ENCODE measurements at places on chromosomes 4 and X.

GRCh38 chrX:139844163-139844562, 88.7 kb downstream of the ATP11C start:
- no peak for DNase-seq

GRCh38 chr4:183106839-183107238, 7.8 kb downstream of the WWC2 start:
- DNase-seq: no peak

- no peak for DNase-seq
Observed at GRCh38 chrX:20019672-20020365, 29.0 kb upstream of the BCLAF3 start.

GRCh38 chr4:3010577-3010976, 47.2 kb downstream of the GRK4 start:
- no peak for DNase-seq

GRCh38 chrX:106999002-106999975, 723 bp downstream of the MORC4 start:
- DNase-seq: peak; percentile 50

- DNase-seq: no peak
Observed at GRCh38 chr4:73844806-73845205, 8.3 kb upstream of the PF4V1 start.

DNA sequence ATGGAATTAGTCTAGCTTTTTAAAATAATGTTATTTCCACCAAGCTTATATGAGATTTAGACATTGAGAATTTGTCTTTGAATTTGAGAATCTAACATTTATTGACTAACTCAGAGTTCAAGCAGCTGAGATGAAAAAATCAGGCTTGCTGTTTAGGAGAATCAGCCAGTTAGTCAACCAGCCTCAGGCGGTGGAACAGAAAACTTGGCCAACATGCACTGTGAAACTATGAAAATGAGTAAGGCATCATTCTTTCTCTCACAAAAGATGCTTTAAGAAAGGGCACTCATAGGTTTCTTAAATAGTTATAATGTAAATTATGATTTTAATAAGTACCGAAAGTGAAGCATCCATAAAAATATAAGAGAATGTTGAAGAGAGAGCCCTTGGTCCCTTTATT, 84.2 kb downstream of the NFKB1 start:
- DNase-seq: no peak

- no peak for DNase-seq
Observed at GRCh38 chr4:120733968-120734367, 188.6 kb downstream of the PRDM5 start.

GRCh38 chrX:40340116-40340515, 240.7 kb upstream of the ATP6AP2 start:
- no peak for DNase-seq

- DNase-seq: no peak
Observed at GRCh38 chrX:107686026-107686425, 57.7 kb downstream of the PRPS1 start.

GRCh38 chr4:52780617-52781354, 29.6 kb upstream of the ERVMER34-1 start:
- peak; percentile 30 for DNase-seq

DNA sequence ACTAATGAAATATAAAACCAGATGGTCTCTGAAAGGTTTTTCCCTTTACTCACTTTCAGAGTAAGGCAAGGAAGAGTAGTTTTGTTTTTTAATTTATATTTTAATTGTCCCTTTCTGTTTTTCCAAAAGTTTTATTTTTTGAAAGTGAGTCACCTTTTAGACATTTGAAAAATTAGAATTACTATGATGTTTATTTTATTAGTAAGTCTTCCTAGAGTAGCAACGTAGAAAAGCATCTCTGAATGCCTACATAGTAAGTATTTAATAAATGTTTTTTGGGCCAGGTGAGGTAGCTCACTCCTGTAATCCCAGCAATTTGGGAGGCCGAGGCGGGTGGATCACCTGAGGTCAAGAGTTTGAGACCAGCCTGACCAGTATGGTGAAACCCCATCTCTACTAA, 51.1 kb downstream of the TET2 start:
- DNase-seq: no peak

DNA sequence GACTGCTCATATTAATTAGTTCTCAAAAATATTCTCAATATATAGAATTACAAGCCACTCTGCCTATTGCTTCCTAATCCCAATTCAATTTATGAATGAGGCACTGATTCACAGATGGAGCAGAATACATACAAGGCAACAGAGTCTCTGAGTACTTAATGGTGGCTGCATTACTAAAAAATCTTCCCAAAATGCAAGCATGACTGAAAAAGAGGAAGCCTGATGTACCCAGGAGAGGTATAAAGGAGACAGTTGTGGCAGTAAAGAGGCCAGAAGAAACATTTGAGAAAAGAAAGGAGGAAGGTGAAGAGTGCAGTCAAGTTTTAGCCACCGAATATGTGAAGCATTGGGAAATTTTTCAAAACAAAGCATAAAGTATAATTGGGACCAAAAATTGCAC, 163.2 kb upstream of the INTU start:
- DNase-seq: no peak

DNA sequence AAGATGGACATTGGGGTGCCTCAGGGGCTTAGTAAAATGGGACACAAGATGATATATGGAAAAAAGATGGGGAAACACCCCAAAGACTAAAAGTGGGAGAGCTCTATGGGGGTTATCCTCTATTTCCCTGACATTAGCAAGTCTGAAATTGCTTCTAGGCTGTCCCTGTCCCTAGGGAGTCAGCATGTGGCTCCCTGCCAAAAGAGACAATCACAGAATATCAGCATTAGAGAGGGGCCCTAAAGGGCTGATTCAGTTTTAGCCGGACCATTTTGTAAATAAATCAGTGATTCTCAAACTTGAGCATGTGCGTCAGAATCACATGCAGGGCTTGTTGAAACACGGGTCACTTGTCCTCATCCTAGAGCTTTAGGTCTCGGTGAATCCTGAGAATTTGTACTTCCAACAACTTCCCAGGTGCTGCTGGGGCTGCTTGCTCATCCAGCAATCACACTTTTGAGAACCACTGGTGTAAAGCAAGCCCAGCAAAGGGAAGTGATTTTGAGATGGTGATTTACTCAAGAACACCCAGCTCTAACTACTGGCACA, 165.3 kb upstream of the DGKK start:
- no peak for DNase-seq

DNA sequence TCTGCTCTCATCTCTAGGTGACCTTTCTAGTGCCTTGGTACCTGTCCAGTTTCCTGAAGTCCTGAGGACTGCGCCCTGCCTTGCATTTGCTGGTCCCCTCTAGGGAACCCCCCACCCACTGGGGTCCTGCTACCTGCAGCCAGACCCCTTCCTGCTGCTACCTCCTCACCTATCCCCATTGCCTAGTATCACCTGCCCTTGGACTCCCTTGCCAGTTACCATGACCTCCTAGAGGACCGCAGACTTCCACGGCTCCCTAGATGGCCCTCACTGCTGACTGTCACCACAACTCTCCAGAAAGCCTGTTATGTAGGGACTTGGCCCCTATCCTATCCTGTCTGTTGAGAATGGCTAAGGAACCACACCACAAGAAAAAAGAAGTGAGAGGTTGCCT, 166.6 kb downstream of the EFNB1 start:
- DNase-seq: no peak

DNA sequence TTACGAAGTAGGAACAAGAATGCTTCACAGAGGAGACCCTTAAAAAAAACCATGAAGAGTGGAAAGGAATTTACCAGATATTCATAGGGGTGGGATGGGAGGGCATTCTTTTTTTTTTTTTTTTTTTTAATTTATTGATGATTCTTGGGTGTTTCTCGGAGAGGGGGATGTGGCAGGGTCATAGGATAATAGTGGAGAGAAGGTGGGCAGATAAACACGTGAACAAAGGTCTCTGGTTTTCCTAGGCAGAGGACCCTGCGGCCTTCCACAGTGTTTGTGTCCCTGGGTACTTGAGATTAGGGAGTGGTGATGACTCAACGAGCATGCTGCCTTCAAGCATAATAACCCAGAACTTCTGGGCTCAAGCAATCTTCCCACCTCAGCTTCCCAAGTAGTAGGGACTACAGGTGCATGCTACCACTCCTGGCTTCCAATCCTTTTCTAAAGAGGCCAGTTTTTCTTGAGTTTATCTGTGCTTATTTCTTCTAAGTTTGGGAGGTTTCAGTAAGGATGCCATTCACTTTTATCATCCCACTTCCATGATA, 65.9 kb upstream of the OGT start:
- DNase-seq: no peak

DNA sequence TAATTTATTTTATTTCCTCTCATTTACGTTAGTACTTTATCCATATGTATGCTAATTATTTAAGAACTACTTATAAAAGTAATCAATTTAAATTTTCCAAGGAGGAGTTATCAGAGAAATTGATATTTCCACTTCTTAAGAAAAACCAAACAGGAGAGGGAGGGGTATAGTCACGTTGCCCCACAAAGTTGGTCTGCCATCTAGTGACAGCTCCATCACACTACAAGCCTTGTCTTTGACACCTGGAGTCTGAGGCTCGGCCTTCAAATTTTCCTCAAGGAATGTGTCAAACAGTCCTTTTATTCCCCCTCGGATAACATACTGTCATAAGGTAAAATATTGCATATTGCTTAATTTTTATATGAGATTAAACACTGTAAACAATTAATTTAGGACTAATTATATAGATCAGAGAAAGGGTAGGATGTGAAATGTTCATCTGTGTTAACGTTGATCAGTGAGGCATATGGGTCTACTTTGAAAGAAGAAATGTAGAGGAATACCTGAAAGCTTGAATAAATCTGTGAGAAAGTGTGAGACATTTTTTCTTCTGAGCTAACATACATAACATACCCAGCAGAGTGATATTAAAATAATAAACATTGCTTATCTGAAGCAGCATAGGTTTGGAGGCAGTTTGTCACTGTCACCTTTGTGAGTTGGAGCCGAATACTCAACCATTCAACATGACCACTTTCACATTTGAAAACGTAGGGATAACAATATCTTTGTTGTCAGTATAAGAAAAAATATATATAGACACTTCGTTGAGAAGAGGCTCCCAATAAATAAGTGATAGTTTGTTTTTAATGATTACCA, 114.4 kb downstream of the GLRA3 start:
- peak; percentile 23 for DNase-seq

DNA sequence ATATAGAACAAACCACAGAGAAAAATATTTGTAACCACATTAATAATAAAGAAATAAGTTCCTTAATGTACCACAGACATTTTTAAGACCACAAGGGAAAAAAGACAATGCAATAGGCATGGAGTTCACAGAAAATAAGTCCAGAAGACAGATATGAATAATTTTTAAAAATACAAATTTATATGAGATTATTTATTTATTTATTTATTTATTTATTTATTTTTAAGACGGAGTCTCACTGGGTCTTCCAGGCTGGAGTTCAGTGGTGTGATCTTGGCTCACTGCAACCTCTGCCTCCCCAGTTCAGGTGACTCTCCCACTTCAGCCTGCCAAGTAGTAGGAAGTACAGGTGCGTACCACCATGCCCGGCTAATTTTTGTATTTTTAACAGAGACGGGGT, 53.7 kb downstream of the THAP9 start:
- no peak for DNase-seq

DNA sequence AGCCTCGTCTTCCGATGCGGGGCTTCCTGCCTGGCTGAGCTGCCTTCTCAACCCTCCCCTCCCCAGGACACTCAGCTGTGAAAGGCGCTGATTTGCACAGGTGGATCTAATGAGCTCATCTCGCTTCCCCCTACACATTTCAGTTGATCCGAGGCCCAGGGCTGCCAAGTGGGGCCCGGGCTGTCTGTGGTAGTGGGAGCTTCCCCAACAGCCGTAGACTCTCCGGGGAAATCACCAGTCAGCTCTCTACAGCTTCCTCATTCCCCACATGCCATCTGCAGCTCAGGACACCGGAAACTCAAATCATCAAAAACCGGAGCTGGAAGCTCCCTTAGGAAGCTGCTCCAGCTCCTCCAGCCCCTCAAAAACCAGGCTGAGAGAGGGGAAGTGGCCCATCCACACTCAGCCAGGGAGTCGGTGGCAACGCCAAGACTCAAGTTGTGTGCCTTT, 56.2 kb downstream of the SMIM20 start:
- no peak for DNase-seq

GRCh38 chr4:792626-793092, 33.3 kb downstream of the CPLX1 start:
- DNase-seq: no peak

DNA sequence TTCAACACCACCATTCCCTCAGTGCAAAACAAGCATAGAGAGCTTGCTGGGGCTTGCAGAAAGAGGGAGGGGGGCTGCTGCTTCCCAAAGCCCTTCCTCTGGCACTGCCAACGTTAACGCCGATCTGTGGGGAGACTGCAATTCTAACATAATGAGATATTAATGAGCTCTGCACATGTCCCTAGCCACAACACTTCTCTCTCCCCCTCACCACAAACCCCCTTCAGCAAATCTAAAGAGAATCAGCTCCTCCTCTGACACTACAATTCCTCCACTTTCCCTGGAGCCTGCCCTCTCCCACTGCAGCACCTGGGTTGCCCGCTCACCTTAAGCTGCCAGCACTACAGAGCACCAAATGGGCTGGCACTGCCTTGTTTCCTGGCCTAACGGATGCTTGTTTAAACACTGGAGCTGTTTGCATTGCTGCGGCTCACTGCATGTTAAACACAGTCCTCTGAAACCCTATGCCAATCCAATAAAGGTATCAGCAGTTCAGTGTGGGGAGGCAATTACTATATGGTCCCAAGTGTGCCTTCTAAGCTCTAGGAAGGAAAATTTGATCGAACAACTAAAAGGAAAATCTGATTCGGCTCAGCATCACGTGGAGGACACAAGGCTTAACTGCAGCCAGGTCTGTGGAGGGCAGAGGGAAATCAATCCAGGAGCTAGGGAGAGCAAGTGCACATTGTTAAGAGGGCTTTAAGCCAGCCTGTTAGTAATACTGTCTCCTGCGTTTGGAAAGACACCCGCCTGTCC, 232.4 kb downstream of the MAML3 start:
- DNase-seq: no peak

DNA sequence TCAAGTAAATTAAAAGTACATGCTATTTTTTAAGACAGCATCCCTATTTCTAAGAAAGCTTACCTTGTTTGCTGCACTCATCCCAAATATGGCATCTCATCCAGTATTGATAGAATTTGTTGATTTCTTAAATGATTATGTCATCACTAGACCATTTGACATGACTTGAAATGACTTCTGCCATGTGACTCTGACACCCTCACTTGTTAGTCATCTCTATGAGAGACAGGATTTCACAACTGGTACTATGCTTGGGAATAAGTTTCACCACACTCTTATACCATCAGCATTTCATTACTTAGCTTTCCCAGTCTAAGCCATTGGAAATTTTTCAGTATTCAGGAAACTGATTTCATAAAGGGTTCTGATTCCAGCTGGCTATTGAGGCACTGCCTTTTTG, 55.3 kb downstream of the TMPRSS11F start:
- no peak for DNase-seq

DNA sequence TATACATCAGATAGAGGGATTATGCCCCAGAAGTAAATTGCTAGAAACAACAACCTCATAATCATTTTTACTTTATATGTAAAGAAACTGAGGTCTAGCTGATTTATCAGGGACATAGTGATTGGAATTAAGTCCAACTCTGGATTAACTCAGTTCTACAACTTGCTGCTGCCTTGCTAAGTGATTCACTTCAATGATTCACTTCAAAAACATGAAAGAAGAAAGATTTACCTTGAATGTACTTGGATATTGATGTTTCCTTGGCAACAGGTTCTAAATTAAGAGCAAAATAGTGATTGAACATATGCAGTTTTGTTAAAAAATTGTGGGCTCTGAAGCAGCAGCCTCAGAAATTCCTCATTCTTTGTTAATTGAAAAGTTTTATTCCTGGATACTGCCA, 99.8 kb upstream of the H2AZ1 start:
- no peak for DNase-seq

- no peak for DNase-seq
Observed at GRCh38 chr4:123102897-123103471, 180.6 kb upstream of the NUDT6 start.

- DNase-seq: no peak
Observed at GRCh38 chr4:122602277-122603142, 18.4 kb downstream of the IL21 start.
